ENCODE measurements at places on chromosomes 2 and 18.

GRCh38 chr2:124713969-124714368 is 688.9 kb downstream of the CNTNAP5 start:
- DNase-seq = no peak

DNA sequence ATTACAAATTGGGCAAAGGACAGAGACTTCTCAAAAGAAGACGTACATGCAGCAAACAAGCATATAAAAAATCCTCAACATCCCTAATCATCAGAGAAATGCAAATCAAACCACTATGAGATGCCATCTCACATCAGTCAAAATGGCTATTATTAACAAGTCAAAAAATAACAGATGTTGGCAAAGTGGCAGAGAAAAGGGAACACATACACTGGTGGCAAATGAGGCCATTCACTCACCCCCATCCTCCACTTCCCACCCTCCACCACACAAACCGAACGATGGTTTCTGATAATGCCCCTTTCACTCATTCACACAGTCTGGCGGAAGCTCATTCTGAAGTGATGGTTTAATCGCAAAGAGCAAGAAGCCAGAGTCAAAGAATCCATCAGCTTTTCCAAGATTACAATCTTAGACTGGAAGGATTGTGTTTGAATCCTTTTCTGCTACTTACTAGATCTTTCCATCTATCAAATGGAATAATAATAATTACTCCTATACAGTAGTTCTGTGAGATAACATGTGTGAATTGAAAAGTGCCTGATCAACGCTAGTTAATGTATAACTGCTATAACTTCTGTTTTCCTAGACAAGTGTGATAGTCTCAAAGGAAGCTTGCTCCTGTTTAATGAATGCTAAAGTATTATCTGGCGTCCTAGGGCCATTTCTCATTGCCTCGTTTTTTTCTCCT is 16.9 kb upstream of the CD28 start:
- DNase-seq = no peak

GRCh38 chr2:157473581-157473980 is 29.7 kb upstream of the CYTIP start:
- DNase-seq = no peak

- no peak for DNase-seq
Observed at GRCh38 chr2:201806442-201807170, at the start of gene CDK15. CDK15 (plus strand) TSS chr2:201806537; CDS start chr2:201806665, 128 bp downstream.

DNA sequence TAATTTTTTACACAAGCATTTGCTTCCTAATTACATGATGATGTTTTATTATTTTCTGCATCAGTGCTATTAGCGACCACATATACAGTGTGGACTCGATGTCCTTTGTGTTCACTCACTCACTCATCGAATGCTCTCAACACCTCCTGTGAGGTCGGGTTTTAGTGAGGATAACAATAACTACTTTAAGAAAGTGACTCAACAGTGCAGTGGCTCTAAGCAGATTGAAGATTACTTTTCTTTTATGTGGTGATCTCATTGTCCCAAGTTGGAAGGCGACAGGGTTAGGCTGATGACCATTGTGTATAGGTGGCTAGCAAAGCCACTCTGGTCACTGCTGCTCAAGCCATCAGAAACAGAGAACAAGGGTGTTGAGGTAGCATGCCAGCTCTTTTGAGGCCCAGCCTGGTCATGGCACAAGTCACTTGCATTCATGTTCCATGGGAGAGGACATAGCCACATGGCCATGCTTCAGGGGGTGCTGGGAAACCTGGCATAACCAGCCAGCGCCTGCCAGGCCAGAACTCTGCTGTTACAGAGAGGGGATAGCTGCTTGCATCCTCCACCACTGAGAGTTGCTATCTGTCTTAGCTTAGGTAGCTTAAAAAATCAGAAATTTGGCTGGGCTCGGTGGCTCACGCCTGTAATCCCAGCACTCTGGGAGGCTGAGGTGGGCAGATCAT is 60.4 kb downstream of the PDCL3 start:
- DNase-seq = no peak

- DNase-seq = no peak
Observed at GRCh38 chr2:215793747-215794595, 219.4 kb downstream of the MREG start.

- DNase-seq = no peak
Observed at GRCh38 chr2:98743835-98744234, 12.9 kb upstream of the MGAT4A start.

Measured in stimulated activated CD4-positive, alpha-beta T cell treated with anti-CD3 and anti-CD28 coated beads, Interleukin-2, amount 100 ng/mL, for 24 hours (primary cell).